ENCODE measurements at places on chromosomes 2 and 18.
A peak's percentile ranks its signal among the peaks of the same experiment; 100 is the strongest.

- DNase-seq = peak; percentile 42
These were observed 5.7 kb upstream of the WIPF1 start for GRCh38 chr2:174603280-174603679.

- no peak for DNase-seq
These were observed 155.6 kb upstream of the PIEZO2 start for GRCh38 chr18:11304928-11305327.

DNA sequence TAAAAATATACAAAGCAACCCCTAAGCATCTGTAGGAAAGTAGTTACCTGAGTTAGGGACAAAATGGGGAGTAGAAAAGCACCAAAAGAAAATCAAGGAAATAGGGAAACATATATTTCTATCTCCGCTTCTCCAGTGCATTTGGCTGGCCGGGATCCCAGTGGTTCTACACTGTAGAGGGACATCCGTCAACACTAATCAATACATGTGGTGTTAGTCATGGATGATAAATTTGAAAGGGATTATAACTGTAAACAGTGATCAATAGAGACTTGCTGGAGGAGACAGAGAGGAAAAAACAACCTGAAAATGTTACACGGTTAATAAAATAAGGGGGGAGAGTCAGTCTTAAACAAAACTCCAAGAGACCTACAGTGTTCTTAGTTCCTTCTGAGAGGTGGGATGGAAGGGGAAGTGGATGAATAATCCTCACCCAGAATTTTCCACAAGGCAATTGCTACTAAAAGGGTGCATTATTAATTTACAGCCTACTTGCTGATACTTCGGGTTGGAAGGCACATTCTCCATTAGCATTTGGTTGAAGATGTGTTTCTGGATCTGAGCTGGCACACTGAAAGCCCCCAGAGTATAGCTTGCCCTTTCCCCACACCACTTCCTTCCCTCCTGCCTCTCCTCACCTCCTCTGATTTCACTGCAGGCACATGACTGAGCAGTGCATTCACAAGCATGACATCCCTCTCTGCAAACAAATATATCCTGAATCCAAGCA is 530.0 kb downstream of the BCL11A start:
- DNase-seq = no peak

DNA sequence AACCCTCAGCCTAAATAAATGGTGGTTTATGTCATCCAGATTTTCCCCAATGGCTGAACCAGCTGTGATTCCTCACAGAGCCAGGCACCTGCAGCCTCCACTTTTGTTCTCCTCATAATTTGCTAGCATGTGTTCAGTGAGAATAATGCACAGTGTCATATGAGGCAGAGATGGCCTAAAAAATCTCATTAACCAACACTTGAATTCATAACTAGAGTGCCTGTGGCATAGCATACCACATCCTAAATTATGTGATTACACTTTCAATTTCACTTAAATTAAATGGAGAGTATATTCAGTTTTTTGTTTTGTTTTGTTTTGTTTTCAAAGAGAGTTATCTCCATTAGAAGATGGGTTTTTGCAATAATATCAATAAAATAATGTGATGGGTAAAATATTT is 488.0 kb downstream of the CBLN2 start:
- no peak for DNase-seq

GRCh38 chr2:119434664-119435063 is 3.0 kb downstream of the TMEM37 start:
- DNase-seq = no peak

GRCh38 chr18:74294526-74294925 is 2.8 kb upstream of the CYB5A start:
- DNase-seq = no peak
